OCI-LY7 (cell line): ENCODE measurements at places on chromosomes 2 and 18. TPM values are rescaled to one million over a fixed set of nuclear protein-coding genes. Genes with fewer than 3 reads are reported as not detected.

Gene OTOS
- total RNA-seq: not detected in 2 replicates

Gene GALNT14
- 20.1 and 25.6 TPM in 2 replicates for total RNA-seq

Gene LYPD1
- total RNA-seq: 1.4 and 2.0 TPM in 2 replicates

Gene ST8SIA5
- not detected in 2 replicates for total RNA-seq

Gene TMEM182
- 3.2 and 3.7 TPM in 2 replicates for total RNA-seq

Gene CEBPZOS
- total RNA-seq: 73.6 and 90.9 TPM in 2 replicates

Gene COL6A3
- not detected in 2 replicates for total RNA-seq

Gene PROKR1
- not detected in 2 replicates for total RNA-seq

Gene RAMP1
- 0.42 TPM in 1 of 2 replicates, not detected in the other for total RNA-seq

Gene PDE1A
- total RNA-seq: not detected in 2 replicates

Gene CRYGD
- not detected in 2 replicates for total RNA-seq

Gene C2orf81
- total RNA-seq: 20.7 and 22.5 TPM in 2 replicates

Gene SERPINB4
- not detected in 2 replicates for total RNA-seq

Gene CHRNG
- total RNA-seq: not detected in 2 replicates

Gene SH2D6
- 2.6 and 3.5 TPM in 2 replicates for total RNA-seq

Gene GATA6
- total RNA-seq: not detected in 2 replicates

Gene NT5C1B
- total RNA-seq: not detected in 2 replicates

Gene ARHGAP28
- not detected in 2 replicates for total RNA-seq

Gene POTEJ
- 0.10 TPM in 1 of 2 replicates, not detected in the other for total RNA-seq

Gene KLF7
- 0.35 TPM in 1 of 2 replicates, not detected in the other for total RNA-seq

Gene PARD6G
- not detected in 2 replicates for total RNA-seq

Gene FAM168B
- 81.5 and 85.3 TPM in 2 replicates for total RNA-seq

Gene G6PC2
- total RNA-seq: not detected in 2 replicates

Gene RAX
- total RNA-seq: not detected in 2 replicates

Gene KCNJ3
- total RNA-seq: not detected in 2 replicates

Gene TRIB2
- 25.5 and 26.0 TPM in 2 replicates for total RNA-seq

Gene LIMS2
- 24.4 and 24.9 TPM in 2 replicates for total RNA-seq

Gene NEU4
- 0.50 and 0.84 TPM in 2 replicates for total RNA-seq

Gene WNT10A
- 6.4 and 11.4 TPM in 2 replicates for total RNA-seq

Gene AQP12A
- not detected in 2 replicates for total RNA-seq

Gene ARHGEF4
- 1.3 and 1.7 TPM in 2 replicates for total RNA-seq

Gene MARCHF4
- not detected in 2 replicates for total RNA-seq

Gene CELF4
- not detected in 2 replicates for total RNA-seq

Gene PRADC1
- total RNA-seq: 20.6 and 23.0 TPM in 2 replicates

Gene RGPD8
- total RNA-seq: 0.22 TPM in 1 of 2 replicates, not detected in the other

Gene SERPINB2
- total RNA-seq: not detected in 2 replicates

Gene EMX1
- not detected in 2 replicates for total RNA-seq

Gene IL1R2
- not detected in 2 replicates for total RNA-seq

Gene PRKAG3
- total RNA-seq: not detected in 2 replicates

Gene NT5DC4
- total RNA-seq: not detected in 2 replicates

Gene DNAJC5G
- total RNA-seq: 18.1 and 18.2 TPM in 2 replicates

Gene OSR1
- total RNA-seq: not detected in 2 replicates

Gene GAREM1
- 1.0 and 2.4 TPM in 2 replicates for total RNA-seq

Gene DAW1
- not detected in 2 replicates for total RNA-seq

Gene CPO
- not detected in 2 replicates for total RNA-seq

Gene CLEC4F
- not detected in 2 replicates for total RNA-seq

Gene PLA2R1
- not detected in 2 replicates for total RNA-seq
